ENCODE measurements at places on chromosomes 16 and 17.

DNA sequence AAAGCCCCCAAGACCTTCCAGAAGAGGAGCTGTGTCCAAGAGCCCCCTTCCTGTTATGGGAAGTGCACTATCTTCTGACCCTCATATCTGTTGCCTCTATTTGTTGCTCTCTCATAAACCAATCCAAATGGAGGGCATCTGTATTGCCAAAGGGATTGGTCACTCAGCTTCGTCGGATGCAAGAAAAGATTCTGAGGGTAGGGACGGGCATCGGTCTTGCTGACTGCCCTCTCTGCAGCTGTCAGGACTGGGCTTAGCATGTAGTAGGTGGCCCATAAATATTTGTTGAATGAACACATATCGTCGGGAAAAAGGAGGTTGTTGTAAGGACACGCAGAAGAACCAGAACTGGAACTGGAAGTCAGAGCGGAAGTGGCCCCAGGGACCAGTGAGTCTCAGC, 44.1 kb downstream of the CCDC42 start:
- DNase-seq: no peak

GRCh38 chr17:59512844-59513385, 52.5 kb upstream of the DHX40 start:
- DNase-seq: no peak

DNA sequence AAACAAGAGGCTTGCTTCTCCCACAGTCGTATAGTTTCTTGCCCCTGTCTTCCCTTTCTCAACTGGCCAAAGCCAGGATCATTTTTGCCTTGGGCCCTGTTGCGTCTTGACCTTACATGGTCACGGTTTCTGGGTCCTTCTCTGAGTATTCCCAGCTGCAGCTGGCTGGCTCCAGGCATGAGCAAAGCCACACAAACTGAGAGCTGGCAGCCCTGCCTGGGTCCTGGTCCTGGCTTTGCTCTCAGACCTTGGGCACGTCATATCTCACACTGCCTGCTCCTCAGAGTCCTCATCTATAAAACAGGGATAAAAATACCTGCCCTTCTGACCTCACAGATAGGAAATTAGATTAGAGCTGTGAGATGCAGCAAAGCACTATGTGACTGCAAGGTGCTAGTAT, 277.6 kb downstream of the CBLN1 start:
- DNase-seq: no peak

- DNase-seq: no peak
Observed at GRCh38 chr16:56980792-56981724, 8.3 kb upstream of the NLRC5 start.

DNA sequence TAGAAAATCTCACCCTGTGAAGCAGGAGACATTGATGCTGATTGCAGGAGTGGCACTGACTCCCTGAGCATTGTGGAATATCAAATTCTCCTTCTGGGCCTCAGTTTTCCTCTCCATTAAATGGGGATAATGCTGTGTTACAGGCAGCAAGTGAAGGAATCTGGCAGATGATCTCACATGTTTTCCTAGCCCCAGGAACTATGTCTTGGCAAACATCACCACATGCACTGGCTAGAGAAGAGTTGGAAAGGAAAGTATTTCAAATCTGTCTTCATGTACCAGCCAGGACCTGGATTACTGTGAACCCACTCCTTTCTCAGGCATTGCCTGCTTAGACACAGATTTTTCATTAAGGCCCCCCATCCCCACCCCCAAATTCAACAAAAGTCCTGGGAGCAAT, 13.6 kb upstream of the CCL8 start:
- no peak for DNase-seq

DNA sequence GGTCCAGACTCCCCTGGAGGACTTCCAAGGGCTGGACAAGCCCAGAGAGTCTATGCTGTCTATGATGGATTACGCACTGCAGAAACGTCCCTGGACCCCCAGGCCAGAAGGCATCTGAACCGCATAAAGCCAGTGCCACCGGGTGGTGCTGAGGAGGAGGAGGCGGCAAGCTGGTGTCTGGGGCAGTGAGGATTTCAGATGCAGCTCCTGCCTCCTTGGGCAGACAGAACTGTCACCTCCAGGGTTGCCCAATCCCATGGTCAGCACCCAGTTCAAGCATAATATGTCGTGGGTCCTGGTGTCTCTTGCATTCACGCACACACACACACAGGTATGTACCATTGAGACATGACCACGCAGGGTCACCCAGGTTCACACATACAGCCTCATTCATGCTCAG, 25.6 kb downstream of the RAP1GAP2 start:
- DNase-seq: no peak

All from fibroblast of skin of back (primary cell).